Body of pancreas (tissue), 4 donors: ENCODE measurements at places on chromosomes 3 and 15. TPM values are rescaled to one million over a fixed set of nuclear protein-coding genes. Genes with fewer than 3 reads are reported as not detected.

The HESX1 gene
- not detected for total RNA-seq

The PAQR9 gene
- 0.33 TPM for total RNA-seq

The SIN3A gene
- total RNA-seq: 17.1 TPM

The AADAC gene
- 7.3 TPM for total RNA-seq

The LRRC3B gene
- total RNA-seq: not detected

The LYSMD4 gene
- total RNA-seq: 0.66 TPM

The LRRIQ4 gene
- not detected for total RNA-seq

The CISH gene
- total RNA-seq: 4.9 TPM
